Right atrium auricular region (tissue), 2 donors: ENCODE measurements at places on chromosomes 16 and 17. TPM values are rescaled to one million over a fixed set of nuclear protein-coding genes. Genes with fewer than 3 reads are reported as not detected.

DNA sequence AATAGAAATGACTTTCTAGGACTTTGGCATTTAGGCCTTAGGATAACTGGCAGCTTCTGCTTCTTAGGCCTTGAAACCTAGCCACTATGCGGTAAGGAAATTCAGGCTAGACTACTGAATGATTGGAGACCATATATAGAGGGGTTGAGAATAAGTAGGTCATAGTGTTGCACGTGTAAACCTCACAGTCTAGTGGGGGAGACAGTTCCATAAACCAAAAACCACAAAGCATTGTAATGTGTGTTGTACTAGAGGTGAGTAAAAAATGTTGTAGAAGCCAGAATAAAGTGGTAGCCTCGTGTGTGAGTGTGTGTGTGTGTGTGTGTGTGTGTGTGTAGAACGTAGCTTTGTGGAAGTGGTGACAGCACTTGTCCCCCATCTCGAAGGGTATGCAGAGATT lies 188.5 kb downstream of the MAP2K6 start:
- DNase-seq, result no peak

DNA sequence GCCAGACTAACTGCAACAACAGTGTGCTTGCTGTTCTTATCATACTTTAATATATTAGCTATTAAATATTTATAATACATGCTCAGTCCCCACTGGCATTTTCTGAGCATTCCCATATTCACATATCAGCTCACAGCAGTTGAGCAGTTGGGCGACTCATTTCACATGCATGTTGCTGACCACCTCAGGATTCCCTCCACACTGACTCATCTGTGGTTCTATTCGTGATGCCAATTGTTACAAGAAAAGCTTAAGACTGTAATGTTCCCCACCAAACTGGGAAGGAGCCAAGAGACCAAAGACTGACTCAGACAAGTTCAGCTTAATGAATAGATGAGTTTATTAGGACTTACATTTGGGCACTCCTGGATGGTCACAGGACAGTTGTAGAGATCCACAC lies 100.3 kb upstream of the KIF2B start:
- no peak for DNase-seq

DNA sequence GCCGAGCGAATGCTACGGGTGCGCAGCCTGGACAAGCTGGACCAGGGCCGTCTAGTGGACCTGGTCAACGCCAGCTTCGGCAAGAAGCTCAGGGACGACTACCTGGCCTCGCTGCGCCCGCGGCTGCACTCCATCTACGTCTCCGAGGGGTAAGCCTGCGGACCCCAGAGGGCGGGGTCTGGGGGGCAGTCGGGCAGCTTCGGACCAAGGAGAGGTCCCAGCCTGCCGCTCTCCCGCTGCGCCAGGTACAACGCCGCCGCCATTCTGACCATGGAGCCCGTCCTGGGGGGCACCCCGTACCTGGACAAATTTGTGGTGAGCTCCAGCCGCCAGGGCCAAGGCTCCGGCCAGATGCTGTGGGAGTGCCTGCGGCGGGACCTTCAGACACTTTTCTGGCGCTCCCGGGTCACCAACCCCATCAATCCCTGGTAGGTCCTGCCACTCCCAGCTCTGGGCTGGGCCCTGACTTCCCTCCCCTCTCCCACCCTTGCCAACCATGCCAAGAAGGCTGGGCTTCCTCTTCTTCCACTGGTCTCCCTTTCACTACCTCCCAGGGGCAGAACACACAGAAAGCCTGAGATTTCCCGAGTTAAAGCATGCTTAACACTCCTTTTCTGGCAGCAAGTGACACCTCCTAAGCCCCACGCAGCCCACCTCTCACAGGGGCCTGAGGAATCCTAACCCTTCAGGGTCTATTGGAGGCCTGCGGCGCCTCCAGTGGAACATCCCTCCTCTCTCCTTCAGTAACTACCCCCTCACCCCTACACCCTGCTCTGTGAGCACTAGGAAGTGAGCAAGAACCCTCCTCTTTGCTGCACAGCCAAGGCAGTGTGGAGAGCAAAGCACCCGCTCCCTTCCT lies 3.2 kb downstream of the NAGS start:
- no peak for DNase-seq

DNA sequence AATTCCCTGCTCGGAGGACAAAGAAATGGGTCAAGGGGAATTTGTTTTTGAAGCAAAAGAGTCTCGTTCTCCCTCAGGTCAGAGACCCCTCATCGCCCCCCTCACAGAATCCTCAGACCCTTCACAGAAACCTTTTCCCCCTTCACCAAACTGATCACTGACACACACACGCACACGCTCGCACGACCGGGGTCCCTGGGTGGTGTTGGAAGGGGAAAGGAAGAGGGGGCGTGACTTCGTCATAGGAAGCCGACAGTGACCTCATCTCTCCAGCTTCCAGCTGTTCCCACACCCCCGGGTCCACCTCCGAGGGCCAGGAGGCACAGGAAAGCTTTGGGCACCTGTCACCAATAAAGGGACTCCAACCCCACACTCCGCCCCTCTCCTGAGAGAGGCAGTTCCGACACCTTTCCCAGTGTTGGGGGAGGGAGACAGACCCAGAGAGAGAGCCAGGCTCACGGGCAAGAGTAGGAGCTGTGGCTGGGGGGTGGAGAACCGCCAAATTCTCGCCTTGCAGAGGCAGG lies 1.2 kb downstream of the ASGR1 start:
- no peak for DNase-seq

Gene CLCN7
- 31.7 TPM for total RNA-seq

GRCh38 chr17:54191261-54191660 lies 368.5 kb downstream of the KIF2B start:
- DNase-seq, result no peak

- peak; percentile 5 for DNase-seq
These were observed 7.7 kb downstream of the ITGAM start for GRCh38 chr16:31267332-31268032.

Gene GSE1
- 55.7 TPM for total RNA-seq
